ENCODE measurements at places on chromosomes 3 and 15. TPM values are rescaled to one million over a fixed set of nuclear protein-coding genes. Genes with fewer than 3 reads are reported as not detected.

ERC2 gene
- not detected for total RNA-seq

CIDEC gene
- total RNA-seq = not detected

NDUFB5 gene
- 126 TPM for total RNA-seq

ADAMTS17 gene
- total RNA-seq = 1.9 TPM

DNA sequence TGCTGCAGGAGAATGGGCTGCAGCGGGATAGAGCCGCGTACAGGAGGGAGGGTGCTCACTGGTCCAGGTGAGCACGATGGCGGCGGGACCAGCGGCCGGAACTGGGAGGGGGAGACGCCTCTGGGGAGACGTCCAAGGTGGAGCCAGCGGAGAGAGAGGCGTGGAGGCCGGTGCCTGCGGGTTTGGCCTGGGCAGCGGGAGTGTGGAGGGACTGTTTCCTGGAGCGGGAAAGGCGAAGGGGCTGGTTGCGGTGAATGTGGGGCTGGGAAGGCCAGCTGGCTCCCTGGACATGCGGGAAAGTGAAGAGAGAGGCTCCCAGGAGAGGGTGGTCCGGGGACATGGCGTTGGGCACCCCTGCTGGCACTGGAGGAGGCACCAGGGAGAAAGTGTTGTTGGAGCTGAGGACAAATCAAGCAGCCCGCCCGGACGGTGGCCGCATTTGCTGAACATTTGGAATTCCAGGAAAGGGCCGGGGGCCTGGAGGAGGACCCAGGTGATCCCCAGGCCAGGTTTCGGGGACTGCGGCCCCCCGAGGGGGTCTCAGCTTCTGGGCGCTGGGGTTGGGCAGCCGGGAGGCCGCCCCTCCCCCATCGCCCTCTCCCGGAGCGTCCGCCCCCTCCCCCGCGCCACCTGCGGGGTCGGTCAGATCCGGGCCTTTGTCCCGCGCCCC lies 34.3 kb downstream of the DNAJB8 start:
- no peak for DNase-seq

DNA sequence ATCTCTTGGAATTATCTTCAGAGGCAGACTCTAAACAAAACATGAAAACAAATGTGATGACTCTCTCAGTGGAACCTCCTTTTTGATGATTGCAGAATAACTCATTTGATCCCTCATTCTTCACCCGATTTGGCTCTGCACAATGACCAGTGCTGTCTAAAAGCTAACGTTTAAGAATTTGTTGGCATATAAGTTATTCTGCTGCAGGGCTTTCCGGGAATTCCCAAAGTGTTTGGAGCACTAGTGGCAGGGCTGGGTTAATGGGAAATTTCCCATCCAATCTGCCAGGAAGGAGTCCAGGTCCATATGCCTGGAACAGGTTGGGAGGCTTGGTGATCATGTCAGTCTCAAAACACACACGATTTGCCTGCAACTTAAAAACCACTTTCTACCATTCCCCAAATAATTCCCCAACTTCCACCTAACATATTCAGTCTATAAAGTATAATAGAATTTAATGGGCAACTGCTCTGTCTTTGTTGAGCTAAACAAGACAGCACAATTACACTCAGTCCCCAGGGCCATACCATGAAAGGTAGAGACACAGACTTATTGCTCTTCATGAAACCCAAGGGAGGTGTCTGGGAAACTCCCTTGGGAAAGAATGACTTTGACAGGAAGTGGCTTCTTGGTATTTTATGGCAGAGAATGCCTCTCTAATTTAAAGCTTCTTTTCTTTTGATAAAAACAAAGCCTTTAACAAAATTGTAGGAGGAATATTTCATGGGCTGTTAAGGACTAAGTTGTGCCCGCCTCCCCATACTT lies 38.0 kb downstream of the ARRDC4 start:
- no peak for DNase-seq

- no peak for DNase-seq
Measured at GRCh38 chr3:81723732-81724313, 37.6 kb downstream of the GBE1 start.

- DNase-seq = no peak
Measured at GRCh38 chr3:174325171-174325570, 534.0 kb upstream of the NAALADL2 start.

GRCh38 chr3:153624310-153625030 lies 462.4 kb downstream of the RAP2B start:
- peak; percentile 56 for DNase-seq

GRCh38 chr3:68483601-68484000 lies 448.7 kb downstream of the TAFA4 start:
- DNase-seq = no peak

DNA sequence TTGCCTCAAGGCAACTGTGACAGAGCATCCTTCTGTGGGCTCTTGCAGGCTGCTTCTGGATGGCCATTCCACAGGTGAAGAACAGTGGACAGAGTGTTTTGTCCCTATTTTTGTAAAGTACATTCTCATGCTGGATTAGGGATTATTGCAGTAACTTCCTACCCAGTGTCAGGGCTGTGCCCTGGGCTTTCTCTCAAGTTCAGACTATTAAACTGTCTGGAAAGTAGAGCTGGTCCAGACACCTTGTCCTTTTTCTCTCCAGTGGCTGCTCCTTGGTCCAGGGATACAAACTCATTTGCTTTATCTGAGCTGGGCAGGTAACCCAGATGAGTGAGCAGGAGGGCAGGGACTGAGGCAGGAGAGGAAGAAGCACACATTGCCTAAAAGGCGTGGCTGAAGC lies 37.4 kb upstream of the AGBL1 start:
- no peak for DNase-seq

DNA sequence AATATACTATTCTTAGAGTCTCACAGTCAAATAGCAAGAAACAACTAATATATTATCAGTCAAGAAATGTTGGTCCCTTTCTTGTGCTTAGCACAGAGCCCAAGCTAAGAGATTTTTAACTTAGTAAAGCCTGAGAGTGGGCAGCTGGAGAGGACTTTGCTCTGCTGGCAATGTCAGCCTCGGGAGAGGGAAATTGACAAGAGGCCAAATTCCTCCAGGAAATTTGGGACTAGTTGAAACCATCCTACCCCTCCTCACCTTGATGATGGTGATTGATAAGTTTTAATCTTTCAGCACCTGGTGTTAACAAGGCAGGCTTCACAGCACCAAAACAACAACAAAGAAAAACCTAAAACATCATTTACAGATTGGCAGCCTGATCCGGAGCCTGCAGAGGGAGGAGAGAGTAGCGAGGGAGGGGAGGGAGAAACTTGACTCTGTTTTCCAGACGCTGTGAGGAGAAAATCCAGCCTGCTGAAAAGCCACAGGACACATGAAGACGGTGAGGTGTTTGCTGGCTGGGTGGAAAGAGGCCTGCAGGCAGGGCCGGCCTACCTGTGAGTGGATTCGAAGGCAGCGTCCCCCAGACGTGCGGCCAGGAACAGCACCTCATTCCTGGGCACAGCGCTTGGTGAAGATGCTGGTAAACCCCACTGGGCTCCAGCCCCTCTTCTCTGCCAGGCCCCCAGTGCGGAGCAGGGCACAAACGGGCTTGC lies 150.9 kb downstream of the LRRC28 start:
- no peak for DNase-seq
